ENCODE measurements at places on chromosomes 12 and 14. TPM values are rescaled to one million over a fixed set of nuclear protein-coding genes. Genes with fewer than 3 reads are reported as not detected.

The KLRC1 gene
- total RNA-seq = 3.1 TPM

The NYNRIN gene
- 0.14 TPM for total RNA-seq

The PTGER2 gene
- 9.6 TPM for total RNA-seq

GRCh38 chr12:21656905-21657325 lies 727 bp downstream of the LDHB start:
- peak; percentile 42 for DNase-seq

DNA sequence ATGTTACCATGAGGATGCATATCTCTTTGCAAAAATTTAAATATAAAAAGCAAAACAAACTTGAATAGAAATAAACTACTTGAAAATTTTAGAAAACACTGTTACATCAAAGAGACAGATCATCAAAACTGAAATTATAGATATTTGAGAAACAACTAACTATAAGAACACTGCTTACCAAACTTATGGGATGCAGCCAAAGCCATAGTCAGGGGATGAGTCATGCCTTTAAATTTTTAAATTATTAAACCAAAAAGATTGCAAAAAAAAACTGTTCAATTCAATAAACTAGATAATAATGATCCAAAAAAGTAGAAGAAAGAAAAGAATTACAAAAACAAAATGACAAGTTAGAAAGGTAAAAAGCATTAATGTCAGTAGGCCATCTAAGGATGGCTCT lies 7.5 kb downstream of the BDKRB2 start:
- DNase-seq = no peak

DNA sequence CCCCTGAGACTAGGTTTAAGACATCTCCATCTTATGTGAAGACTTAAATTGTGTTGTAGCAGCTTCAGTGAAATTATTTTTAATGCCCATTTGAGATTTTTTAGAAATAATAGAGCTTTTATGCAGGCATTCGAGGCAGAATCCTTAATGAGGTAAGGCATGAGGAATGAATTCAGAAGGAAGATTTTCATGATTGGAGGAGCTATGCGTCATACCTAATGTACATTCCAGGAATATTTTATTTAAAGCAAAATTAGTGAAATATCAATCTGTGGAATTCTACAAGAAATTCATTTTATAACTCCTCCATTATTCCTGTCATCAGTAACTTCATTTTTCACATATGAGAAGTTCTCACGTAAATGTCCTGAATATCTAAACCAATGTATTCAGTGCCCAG lies 36.0 kb upstream of the GARIN6 start:
- DNase-seq = no peak

All from activated T-cell treated with anti-CD3 and anti-CD28 coated beads, Interleukin-2, amount 50 U/mL, for 72 hours (primary cell).